Inflammatory macrophage treated with lipopolysaccharide for 4 hours (primary cell): ENCODE measurements at places on chromosomes 11 and 22.

DNA sequence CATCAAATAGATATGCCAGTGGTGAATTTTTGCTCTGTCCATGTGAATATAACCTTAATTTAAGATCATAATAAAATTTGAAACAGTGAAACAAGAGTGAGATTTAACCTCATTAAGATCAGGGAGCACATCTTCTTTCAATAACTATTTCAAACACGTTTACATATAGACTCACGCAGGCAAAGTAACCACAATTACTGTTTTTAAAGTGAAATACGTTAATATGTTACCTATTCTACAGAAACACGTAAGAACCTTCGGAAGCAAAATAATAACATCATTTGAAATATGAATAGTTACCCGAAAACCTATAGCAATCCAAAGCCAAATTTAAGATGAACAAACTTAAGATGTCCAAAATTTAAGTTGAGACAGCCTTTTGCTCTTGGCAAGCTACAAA is 136.2 kb upstream of the ZC3H12C start:
- DNase-seq = no peak

GRCh38 chr22:38569972-38570778 is at the start of gene DMC1:
Gene DMC1 (minus strand): TSS chr22:38570183. CDS start chr22:38568256, 1,927 bp downstream.
- peak; percentile 55 for DNase-seq

GRCh38 chr11:11538277-11538960 is 83.4 kb downstream of the GALNT18 start:
- DNase-seq = no peak

DNA sequence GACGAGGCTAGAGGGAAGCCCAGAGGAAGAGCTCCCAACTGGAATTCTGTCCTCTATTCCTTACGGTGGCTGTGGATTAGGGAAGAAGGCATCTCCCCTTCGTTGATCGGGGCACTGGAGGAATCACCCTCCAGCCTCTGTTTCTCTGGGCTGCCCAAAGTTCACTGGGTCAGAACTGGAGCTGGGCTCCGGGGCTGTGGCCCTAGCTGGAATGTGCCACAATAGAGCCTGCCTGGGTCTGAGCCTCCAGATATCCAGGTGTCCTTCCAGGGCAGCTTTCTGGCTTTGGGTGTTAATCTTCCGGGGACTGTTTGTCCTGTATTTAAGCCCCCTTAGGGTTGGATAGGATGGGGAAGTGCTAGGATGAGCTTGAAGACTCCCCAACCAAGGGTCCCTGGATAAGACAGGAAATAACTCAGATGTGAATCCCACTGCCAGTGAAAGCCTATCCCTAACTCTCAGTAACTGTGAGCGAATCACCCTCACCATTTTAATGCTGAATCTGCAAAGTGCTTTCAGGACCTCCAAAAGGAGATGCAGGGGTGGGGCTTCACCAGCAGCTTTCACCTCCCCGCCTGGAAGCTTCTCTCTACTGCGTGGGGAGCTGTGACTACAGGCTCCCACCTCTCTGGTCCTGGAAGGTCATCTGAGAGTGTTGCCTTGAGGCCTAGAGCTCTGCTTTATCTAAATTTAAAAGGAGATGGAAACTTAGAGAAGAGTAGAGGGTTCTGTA is 9.5 kb downstream of the YPEL4 start:
- DNase-seq = no peak

DNA sequence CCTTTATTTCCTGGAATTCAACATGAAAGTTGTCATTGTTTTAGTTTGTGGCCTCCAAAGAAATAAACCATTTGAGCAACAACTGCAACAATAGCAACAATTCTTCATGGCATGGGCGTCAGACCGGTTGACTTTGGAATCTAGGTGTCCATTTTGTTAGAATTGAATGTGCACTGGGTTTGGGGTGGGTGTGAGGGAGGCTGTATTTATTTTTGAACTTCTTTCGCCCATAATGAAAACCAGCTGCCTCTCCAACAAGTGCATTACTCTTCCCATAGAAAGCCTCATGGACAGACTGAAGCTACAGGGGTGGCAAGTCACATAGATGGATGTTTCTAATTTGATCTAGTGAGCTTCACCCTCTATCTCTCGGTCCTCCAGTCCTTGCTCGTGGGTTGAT is 85.4 kb downstream of the ADAMTS15 start:
- DNase-seq = no peak

GRCh38 chr11:33207408-33207985 is 46.2 kb upstream of the CSTF3 start:
- peak; percentile 54 for DNase-seq

GRCh38 chr11:131977231-131977630 is 606.8 kb downstream of the NTM start:
- no peak for DNase-seq

GRCh38 chr11:68709062-68709461 is 24.7 kb downstream of the GAL start:
- DNase-seq = peak; percentile 27

DNA sequence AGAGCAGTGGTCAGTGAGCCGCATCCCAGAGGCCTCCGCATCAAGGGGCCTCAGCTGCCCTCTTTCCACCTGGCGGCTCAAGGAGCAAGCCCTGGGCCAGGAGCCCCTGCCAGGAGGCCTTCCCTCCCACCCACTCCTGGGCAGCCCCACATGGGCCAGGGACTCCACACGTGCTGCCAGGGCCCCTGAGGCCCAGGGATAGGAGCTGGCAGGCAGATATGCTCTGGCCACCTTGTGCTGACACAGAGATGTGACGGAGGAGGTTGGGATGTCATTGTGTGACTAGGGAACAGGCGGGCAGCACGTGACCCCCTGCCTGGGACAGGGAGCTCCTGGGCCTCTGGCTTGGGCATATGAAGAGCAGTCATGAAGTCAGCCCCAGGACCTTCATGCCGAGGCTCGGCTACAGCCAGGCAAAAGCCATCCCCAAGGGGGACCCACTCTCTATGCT is 77.9 kb downstream of the PIWIL3 start:
- no peak for DNase-seq

- peak; percentile 46 for DNase-seq
Measured at GRCh38 chr11:78586452-78587046, 11.9 kb upstream of the NARS2 start.

DNA sequence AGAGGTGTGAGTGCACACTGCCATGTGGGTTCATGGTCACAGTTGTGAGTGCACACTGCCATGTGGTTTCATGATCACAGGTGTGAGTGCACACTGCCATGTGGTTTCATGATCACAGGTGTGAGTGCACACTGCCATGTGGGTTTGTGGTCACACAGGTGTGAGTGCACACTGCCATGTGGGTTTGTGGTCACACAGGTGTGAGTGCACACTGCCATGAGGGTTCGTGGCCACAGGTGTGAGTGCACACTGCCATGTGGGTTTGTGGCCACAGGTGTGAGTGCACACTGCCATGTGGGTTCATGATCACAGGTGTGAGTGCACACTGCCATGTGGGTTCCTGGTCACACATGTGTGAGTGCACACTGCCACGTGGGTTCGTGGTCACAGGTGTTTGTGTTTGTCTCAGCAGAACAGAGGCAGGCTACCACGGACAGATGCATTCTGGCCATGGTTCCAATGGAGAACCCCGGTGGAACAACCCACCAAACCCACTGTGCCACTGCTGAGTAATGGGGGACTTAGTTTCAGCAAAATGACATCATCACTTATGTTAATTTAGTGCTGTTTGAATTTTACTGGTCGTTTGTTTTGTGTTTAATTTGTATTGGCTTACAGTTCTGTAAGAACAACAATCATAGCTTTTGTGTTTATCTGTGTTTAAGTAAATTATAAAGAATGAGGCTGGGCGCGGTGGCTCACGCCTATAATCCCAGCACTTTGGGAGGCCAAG is 57.2 kb downstream of the RPS6KA4 start:
- DNase-seq = no peak
